ENCODE measurements at places on chromosomes 4 and X.

- no peak for DNase-seq
Measured at GRCh38 chr4:52619591-52619931, 39.5 kb downstream of the USP46 start.

DNA sequence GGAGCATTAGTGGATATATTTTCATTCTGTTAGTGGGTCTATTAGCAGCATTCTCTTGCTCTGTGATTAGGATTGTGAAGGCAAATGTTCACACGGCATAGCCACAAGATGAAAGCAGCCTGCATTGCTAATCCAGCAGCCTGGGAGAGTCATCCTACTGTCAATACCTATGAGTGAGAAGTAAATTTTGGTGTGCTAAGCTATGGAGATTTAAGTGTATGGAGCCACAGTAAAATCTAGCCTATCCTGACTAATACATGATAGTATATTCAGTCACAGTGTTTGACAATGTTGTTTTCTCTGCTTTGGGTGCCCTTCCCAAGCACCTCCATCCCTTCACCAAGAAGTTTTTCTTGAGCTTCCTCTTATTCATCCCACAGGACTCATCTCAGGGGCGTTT is 47.2 kb upstream of the TMPRSS11F start:
- no peak for DNase-seq

GRCh38 chrX:41384051-41384705 is 50.2 kb downstream of the DDX3X start:
- no peak for DNase-seq

- DNase-seq: no peak
Measured at GRCh38 chr4:126807132-126807531, 825.6 kb upstream of the INTU start.

DNA sequence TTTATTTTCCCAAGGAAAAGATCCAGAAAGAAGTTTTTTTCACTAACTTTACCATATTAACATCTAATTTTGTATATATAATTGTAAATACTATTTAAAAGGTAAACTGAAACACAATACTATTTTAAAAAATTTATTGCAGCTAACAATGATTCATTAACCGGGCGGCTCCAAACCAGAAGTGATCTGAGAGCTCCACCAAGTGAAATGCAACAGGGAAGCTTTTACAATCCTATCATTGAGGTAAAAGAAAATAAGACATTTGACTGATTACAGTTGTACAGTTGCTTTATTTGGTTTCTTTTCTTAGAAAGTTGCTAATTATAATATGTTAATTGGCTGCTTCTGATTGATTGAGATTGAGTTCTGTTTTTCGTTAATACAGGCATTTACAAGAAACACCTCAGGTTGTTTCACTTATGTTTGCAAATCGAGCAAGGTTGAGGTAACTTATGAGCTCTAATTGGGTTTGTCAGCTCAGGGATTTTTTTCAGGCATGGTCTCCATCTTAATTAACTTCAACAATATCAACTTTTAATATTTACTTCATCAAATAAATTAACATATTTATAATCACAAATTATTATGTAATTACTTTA is 220.2 kb upstream of the UGT8 start:
- DNase-seq: no peak

GRCh38 chrX:17499512-17499911 is 124.5 kb downstream of the NHS start:
- no peak for DNase-seq

- no peak for DNase-seq
Measured at GRCh38 chrX:68185161-68185560, 248.1 kb downstream of the OPHN1 start.

DNA sequence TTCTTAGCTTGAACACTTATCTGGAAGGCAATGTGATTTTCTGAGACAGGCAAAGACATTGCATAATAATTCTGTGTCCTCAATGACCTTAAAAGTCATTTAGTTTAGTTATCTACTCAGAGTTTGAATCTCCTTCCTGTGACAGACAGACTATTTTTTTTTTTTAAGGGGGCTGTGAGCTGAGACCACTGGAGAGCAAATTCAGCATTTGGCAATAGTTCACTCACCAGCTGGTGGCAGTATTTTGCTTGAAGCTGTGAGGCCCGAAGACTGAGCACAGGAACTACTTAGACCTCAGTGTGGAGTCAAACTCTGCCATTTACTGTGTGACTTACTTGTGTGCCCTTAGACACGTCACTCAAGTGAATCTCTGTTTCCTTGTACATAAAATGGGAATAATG is 22.9 kb upstream of the CPE start:
- DNase-seq: peak; percentile 42

- no peak for DNase-seq
Measured at GRCh38 chr4:90474484-90474883, 347.3 kb downstream of the CCSER1 start.

DNA sequence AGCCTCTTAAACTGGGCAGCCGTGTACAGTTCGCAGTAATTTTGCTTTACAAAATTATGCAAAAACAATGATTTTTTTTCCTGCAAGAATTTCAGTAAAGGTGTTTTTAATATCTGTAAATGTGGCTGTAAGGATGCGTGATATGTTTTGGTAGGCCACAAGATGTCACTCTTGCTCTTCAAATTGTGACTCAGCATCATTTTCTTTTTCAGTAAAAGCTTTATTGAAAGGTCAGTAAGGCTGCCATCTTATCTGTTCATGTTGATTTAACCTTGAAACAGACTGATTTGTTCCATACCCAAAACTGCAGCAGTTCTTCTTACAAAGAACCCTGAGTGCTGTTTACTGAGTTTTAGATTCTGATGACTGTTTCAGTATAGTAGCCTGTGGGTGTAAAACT is 39.9 kb downstream of the TXLNG start:
- no peak for DNase-seq
